ENCODE measurements at places on chromosomes 1 and 21.

- DNase-seq, result no peak
These were observed 17.3 kb downstream of the POFUT2 start for GRCh38 chr21:45270306-45270821.

GRCh38 chr21:18772404-18772803, 368.8 kb upstream of the TMPRSS15 start:
- DNase-seq, result no peak

DNA sequence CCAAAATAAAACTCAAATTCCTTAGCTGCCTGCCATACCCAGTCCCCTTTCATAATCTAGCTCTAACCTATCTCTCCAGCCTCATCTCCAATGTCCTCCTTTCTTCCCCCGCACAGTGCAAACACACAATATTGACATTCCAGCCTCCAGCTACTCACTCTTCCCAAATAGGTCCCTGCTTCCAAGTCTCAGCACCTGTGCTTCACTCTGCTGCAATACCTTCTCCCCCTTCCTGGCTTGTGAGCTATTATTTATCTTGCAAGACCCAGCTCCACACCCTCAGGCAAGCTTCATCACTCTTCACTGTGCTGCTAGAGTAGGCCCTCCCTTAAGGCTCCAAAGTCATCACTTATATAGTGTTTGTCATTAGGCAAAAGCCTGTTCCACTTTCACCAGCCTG, 9.7 kb downstream of the PLPP3 start:
- no peak for DNase-seq

- DNase-seq, result no peak
These were observed 14.0 kb downstream of the KRTAP24-1 start for GRCh38 chr21:30268608-30269197.

DNA sequence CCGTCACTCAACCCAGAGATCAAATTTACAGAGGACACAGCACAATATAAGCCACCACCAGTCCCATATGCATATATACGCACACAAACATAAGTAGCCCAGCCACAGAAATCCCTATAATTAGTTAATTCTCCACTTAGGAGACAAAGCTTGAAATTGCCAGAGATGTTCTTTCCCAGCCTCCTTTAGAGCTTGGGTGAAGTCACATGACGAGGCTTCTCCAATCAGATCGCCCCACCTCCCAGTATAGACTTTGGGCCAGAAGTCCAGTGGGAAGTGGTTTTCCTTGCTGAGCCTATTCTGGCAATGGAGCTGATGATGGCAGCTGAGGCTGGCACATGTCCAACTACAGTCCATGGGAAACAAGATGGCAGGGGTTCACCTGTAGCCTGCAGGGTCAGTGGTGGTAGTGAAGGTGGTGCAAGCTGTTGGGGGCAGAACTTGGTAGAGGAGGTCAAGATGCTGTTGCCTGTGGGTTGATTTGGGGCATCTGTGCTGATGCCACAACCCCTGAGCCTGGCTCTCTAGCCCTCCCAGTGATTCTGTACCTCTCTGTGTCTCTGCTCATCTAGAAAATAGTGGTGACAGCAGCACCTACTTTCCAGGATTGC, 535.9 kb downstream of the MATN1 start:
- DNase-seq, result no peak

DNA sequence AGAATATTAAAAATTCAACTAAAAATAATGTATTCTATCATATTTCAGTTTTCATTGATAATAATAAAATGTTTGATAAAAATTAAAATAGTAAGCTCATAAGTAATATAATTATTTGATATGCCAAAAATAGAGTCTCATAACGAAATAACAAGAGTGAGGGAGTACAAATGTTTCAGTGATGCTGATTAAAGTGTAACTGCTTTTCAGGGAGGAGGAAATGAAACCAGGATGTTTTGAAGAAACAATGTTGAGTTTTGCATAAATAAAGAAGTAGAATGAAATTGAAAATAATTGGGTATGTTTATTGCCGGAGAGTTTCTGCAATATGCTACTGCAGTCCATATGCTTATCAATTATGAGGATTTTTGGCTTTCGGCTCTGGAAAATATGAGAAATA, 1159.8 kb upstream of the ADGRL2 start:
- no peak for DNase-seq

DNA sequence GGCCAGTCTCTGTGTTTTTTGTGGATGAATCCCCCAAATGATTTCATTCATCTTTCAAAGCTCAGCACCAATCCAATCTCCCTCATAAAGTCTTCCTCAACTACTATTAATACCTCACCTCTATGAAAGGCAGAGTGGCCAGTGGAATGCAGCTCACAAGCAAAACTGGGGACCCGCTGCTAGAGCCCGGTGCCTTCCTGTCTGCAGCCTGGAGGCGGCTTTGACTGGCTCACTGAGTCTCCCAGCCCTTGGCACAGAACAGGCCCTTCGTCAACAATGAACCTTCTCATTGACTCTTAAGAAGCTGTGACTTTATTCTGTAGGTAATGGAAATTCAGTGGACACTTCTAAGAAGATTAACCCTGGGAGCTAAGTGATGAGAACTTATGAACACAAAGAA, 86.8 kb upstream of the RAB4A start:
- DNase-seq, result no peak

DNA sequence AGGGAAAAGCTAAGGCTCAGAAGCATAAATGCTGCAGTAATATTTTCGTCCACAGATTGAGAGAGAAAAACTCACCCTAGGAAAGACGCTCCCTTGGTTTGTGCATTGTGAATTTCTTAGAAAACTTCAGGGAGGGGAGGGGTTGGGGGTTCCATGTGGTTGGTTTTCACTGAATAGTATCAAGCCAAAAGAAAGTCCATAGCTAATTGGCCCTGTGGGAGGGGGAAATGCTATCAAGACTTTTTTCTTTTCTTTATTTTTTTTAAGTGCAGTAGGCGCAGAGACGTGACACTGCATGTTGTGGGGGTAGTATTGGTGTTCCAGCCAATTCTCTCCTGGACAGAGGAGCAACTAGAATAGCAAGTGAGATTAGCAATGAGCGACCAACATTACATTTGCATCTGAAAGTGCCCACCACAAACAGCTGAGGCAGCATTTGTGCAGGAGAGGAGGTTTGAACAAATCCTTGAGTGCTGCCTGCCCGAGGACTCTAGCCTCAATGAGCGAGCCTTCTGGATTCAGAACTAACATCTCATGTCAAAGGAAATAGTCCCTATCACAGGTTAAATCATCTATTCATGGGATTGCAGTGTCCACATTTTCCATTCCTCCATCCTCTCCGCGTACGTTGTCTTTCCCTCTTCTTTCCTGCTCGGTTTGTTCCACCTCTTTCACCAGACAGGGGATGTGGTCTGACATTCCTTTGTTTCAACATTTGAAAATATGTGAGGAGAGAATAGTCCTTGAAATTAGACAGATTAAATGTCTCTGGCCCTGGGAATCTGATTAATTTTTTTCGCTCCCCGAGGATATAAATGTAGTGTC, 118.0 kb upstream of the MARK1 start:
- DNase-seq, result no peak

DNA sequence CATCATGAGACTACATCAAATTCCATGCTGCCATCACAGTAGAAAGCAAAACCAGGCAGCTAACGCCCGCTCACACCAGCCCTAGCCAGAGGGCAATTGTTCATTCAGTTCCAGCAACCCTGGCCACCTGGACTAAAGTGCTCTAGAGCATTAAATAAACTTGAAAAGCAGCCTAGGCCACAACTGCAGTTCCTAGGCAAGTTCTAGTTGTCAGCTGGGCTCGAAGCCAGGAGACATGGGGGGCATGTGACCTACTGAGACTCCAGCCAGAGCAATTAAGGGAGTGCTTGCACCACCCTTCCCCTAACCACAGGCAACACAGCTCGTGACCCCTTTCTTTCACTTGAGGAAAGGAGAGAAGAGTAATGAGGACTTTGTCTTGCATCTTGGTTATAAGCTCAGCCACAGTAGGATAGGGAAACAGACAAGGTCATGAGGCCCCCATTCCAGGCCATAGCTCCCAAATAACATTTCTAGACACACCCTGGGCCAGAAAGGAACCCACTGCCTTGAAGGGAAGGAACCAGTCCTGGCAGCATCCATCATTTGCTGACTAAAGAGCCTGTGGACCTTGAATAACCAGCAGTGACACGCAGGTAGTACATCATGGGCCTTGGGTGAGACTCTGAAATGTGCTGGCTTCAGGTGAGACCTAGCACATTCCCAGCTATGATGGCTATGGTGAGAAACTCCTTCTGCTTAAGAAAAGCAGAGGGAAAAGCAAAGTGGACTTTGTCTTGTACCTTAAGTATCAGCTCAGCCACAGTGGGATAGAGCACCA, 77.0 kb downstream of the ZZZ3 start:
- DNase-seq, result no peak

DNA sequence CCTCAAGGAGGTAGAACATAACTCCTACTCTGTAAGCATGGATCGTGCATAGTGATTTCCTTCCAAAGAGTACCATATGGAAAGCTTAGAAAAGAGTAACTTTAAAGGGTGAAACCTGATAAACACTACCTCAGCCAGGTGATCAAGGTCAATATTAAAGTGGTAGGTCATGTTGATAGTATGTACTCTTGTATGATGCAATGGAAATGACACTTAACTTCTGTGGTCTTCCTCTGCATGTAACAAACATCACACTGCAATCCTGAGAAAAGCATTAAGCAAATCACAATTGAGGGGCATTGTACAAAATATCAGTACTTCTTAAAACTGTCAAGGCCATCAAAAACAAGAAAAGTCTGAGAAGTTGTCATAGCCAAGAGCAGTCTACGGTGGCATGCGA, 83.8 kb downstream of the LEPR start:
- no peak for DNase-seq

Measured in stimulated activated naive CD4-positive, alpha-beta T cell (primary cell).